ENCODE measurements at places on chromosomes 16 and 17.

GRCh38 chr17:77836557-77837041 lies 121.9 kb upstream of the TNRC6C start:
- peak; percentile 36 for DNase-seq

DNA sequence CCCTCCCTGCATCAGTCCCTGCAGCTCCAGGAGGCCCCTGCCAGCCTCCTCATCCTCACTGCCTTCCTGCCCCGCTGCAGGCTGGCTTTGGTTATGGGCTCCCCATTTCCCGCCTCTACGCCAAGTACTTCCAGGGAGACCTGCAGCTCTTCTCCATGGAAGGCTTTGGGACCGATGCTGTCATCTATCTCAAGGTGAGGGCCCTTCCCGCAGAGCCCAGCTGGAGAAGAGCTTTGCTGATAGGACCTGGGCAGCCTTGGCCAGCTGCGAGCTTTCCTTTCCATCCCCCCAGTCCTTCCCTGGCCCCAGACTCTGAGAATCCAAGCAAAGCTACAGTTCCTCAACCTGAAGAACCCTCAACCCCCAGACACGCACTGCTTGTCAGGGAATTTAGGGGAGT lies 14.1 kb downstream of the PDK2 start:
- DNase-seq: no peak

GRCh38 chr17:61943117-61943516 lies 15.3 kb upstream of the INTS2 start:
- no peak for DNase-seq

- DNase-seq: no peak
Measured at GRCh38 chr17:28926366-28926765, 23.5 kb upstream of the DHRS13 start.

DNA sequence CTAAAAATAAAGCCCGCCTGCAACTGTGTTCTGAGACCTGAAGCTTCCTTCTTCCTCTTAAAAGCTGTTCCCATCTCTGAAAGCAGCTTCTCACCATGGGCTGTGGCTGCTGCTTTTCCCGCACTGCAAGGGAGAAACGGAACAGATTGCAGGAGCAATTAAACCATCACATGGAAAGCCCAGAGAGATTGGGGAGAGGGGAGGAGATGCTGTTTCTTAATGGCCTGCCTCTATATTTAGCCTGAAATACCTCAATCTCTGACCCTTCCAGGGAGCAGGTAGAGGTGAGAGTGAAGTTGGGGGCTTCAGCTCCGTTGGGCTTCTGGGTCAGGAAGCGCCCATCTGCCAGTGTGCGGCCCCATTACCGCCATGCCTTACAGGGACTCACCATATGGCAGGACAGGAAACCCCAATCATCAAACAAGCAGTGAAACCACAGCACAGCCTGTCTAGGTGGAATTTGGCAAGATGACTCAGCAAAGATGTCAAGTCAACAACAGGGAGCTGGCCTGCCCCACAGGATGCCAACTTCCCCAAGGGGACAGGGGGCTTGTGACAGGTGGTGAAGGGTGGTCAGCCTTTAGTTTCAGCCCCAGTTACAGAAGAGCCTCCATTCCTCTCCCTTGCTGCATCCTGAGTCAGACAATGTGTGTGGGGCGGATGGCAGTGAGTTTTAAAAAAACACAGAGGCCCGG lies 286.6 kb upstream of the CCL2 start:
- DNase-seq: no peak
